C1 segment of cervical spinal cord (tissue), 14 donors: ENCODE measurements at places on chromosomes 6 and 20.

- DNase-seq, result no peak
Observed at GRCh38 chr6:147711476-147711875, 203.0 kb downstream of the SAMD5 start.

- DNase-seq, result no peak
Observed at GRCh38 chr20:44203161-44203560, 7.4 kb downstream of the OSER1 start.

DNA sequence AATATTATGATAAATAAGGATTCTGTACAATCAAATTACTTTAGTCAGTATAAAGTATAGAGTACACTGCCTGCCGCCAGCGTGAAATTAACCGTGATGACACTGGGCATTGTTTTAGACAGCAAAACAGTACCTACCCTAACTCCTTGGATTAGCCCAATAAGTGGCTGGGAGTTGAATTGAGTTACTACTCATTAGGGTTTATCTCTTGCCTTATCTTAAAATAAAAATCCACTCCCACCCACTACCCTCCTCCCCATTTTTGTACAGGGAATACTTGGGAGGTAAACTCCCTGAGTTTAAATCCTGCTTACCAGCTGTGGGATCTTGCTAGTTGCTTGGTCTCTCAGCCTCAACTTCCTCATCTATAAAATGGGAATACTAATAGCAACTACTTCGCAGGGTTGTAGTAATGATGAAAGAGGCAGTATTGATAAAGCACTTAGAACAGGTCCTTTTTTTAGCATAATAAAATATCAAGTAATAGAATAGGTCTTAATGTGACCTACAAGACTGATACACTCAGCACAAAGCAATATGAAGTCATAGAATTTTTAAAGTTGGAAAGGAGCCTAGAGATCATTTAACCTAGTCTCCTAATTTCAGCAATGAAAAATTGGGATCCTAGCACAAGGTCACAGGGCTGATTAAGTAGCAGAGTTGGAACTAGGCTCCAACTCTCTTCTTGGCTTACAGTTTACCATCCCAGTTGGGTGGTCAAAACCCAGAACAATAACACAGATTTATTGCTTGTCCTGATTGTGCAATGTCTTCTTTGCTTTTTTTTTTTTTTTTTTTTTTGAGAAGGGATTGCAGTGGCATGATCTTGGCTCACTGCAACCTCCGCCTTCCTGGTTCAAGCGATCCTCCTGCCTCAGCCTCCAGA, 23.8 kb downstream of the PHACTR2 start:
- no peak for DNase-seq

DNA sequence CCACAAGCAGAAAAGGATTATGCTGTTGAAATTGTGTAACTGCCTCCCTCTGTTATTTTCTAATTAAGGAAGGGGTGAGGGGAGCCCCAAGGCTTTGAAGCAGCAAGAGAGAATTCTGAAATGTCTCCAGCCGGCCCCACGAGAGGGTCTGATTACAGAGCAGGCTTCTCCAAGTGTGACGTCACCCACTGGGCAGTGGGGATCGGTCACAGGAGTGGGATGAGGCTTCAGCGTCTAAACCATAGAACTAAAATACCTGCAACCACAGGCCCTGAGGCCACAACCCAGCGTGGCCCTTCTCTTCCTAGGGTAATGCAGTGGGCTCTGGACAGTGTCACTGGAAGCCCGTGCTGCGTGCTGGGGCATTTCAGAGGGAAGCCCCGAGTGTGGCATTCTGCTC, 38.6 kb upstream of the APCDD1L start:
- DNase-seq, result no peak

DNA sequence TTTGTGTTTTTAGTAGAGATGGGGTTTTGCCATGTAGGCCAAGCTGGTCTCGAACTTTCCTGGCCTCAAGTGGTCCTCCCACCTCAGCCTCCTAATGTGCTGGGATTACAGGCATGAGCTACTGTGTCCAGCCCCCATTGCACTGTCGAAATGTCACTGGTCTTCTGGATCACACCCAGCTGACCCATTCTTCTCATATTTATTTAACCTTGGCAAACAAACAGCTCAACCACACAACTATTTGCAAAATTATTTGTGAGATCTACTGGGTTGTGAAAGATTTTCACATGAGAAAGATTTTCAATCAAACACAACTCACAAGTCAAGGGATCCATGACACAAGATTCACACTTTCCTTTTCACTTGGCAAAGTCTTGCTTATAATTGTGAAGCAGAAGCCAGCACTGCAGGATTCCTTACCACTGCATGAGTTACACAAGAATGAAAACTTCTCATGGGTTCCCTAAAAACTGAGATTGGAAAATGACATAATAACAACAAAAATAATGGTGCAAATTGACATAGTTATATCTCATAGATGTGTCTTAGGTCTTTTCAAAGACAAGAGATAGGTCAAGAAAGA, 2.0 kb upstream of the CST9L start:
- no peak for DNase-seq

- no peak for DNase-seq
Observed at GRCh38 chr20:4808872-4809271, 87.2 kb downstream of the PRND start.
